ENCODE measurements at places on chromosomes 4 and X.

GRCh38 chr4:176054942-176055341 is 10.7 kb upstream of the WDR17 start:
- DNase-seq, result no peak

GRCh38 chr4:153962311-153963039 is 173.6 kb upstream of the SFRP2 start:
- no peak for DNase-seq

DNA sequence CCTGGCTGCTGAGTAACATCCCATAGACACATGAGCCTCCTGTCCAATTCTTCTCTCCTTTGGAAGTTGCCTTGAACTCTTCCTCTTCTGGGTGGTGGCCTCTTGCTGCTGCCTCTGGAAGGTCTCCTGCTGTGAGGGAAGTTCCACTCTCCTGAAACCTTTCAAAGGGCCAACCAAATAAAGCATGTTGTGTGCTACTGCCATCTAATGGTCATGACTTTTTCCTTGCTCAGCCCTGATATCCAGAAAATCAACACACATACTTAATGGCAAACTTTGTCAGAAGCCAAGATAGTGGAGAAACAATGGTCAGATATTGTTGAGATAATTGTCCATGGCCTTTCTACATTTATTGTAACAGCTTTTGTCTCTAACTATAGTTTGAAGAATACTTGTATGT is 19.1 kb upstream of the ZXDA start:
- no peak for DNase-seq

DNA sequence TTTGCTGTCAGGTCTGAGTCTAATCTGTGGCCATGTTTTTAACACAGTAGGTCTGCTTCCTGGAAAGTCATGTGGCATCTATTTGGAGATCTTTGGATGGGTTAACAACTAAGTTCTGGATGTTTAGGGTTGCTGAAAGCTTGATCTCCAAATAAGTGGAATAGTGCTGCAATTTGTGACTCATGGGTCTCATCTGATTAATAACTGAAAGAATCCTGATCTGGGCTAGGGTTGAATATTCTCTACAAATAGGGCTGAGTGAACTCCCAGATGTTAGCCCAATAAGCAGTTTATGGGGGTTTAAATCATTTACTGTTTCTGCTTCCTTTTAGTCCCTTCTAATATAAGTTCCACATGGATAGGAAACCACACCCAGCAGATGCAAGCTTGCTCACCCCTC is 23.1 kb downstream of the CT47C1 start:
- no peak for DNase-seq

- no peak for DNase-seq
Measured at GRCh38 chr4:40649321-40649720, 19.7 kb upstream of the RBM47 start.

DNA sequence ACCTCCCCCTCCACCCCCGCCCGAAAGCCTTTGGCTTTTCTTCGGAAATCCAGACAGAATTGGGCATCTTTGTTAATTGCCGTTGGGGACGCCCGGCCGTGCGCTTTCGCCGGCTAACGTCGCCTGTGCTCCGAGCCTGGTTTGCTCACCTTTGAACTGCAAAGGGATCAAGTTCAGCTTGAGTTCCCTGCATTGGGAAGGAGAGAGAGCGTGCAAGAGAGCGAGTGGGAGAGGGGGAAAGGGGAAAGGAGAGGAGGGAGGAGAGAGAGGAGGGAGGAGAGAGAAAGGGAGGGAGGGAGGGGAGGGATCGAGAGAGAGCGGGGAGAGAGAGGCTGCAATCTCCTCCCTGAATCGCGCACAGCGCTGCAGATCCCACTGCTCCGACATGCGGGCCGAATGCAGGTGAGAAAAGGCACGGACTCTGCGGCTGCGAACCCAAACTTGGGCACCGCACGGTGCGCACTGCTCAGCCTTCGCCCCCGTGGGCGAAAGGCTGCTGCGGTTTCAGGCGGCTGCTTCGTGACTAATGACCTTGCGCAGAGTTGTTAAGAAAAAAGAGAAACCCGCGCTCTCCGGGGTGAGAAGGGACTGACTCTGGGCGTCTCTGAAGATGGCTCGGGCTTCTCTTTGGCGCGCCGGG is at the start of gene PCDH7:
Gene PCDH7, plus strand, starts transcription at position 349 of the 640 bp plus-strand sequence. CDS start 1,054 bp downstream, outside the sequence.
- no peak for DNase-seq

GRCh38 chr4:560731-561291 is 15.3 kb downstream of the TMEM271 start:
- DNase-seq, result no peak

DNA sequence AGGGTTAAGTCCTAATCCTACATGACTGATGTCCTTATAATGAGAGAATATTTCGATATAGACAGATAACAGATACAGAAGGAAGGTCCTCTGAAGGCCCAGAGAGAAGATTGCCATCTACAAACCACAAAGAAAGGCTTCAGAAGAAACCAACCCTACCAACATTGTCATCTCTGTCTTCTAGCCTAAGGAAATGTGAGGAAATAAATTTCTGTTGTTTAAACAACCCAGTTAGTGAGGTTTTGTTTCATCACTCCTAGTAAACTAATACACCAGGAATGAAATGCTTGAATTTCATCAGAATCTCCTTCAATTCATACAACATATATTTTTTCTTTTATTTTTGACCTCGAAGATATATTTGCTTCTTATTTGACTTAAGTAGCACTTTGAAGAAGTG is 1527.8 kb downstream of the STIM2 start:
- DNase-seq, result no peak

DNA sequence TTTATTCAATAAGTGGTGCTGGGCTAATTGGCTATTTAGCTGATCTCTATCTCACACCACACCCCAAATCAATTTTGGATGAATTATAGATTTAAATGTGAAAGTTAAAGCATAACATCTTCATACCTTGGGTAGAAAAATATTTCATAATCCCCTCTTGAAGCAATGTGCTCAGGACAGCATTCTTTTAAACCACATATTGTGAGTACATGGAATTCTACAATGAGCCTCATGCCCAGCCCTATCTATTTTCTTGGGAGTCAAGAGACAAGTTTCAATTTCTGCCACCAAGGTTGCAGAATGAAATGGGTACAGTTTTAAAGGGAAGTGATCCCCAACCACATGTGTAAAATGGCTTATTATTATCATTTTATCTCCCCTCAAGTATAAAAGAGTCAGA is 30.6 kb upstream of the GPRIN3 start:
- DNase-seq, result no peak

DNA sequence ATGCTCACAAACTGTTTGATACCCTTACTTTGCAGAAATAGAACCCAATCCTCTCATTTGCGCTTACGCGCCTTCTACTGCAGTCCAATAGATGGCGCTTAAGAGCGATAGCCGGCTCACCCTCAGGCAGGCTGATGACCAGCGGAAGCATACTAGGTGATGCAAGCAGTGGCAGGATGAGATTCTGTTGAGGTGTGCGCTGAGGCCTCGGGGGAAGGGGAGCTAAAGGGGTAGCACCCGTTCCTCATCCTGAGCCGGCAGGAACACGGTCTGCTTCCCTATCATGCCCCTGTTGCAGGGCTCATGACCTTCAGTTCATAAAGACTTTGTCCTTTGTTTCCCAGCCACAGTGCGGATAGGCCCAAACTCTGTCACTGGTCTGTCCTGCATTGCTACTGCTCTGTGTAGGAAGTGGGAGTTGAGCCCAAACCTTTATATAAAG is 628.9 kb downstream of the TLL1 start:
- DNase-seq, result no peak

- DNase-seq, result no peak
Measured at GRCh38 chr4:105994061-105994460, 98.8 kb downstream of the NPNT start.

GRCh38 chr4:64334964-64335363 is 74.3 kb downstream of the TECRL start:
- no peak for DNase-seq

DNA sequence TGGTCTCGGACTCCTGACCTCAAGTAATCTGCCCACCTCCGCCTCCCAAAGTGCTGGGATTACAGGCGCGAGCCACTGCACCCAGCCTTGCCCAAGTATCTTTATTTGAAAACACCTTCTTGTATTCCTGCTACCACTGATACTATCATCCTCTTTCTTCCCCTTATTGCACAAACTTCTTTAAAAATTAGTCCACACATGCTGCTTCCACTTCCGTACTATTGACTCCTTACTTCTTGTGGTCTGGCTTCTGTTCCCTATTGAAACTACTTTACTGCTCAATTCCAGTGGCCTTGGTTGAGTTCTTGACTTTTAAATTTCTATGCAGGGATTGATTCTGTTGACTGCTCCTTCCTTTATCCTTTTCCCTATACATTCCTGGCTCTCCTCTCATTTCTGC is 38.8 kb downstream of the MTM1 start:
- DNase-seq, result no peak

DNA sequence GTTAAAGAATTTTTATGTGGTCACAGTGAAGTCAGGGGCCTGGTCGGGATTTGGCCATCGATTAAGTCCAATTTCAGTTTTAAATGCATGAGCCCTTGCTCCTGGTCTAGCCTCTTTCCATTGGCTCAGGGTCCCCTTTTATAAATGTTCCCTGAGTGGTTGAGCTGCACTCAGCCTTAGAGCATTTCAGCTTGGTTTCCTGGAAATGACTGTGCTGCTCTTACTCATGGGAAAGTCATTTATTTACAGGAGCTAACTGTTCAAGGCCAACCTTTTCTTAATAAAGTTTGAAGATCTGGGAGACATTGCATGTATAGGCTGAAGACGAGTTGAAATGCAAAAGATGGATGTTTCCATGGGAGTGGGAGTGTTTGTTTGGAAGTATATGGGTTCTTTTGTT is 98.8 kb upstream of the CLNK start:
- DNase-seq, result no peak

DNA sequence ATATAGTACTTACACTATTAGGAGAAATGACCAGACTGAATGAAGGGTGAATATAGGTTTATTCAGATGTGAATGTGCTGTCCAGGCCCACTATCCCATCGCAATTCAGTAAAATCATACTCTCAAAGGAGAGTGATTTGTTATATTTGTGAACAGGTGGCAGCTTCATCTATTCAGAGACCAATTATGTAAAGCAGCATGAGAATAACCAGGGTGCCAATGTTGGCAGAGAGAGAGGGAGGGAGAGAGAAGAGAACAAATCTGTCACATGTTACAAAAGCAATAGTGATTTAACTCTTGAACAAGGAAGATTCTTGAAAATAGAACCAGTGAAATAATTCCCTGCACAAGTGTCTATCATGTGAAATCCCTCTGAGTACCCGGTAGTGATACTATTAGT is 38.9 kb upstream of the TLL1 start:
- DNase-seq, result no peak

DNA sequence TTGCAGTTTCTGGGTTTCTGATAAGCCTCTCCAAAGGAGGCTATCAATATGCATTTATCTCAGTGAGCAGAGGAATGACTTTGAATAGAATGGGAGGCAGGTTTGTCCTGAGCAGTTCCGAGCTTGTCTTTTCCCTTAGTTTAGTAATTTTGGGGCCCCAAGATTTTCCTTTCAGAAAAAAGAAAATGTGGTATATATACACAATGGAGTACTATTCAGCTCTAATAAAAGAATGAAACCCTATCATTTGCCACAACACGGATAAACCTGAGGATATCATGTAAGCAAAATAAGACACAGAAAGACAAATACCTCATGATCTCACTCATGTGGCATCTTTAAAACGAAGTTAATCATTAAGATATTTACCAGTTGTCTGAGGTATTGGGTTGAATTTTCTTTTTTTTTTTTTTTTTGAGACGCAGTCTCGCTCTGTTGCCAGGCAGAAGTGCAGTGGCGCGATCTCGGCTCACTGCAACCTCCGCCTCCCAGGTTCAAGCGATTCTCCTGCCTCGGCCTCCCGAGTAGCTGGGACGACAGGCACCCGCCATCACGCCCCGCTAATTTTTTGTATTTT is 540 bp downstream of the ZNF721 start:
- no peak for DNase-seq

DNA sequence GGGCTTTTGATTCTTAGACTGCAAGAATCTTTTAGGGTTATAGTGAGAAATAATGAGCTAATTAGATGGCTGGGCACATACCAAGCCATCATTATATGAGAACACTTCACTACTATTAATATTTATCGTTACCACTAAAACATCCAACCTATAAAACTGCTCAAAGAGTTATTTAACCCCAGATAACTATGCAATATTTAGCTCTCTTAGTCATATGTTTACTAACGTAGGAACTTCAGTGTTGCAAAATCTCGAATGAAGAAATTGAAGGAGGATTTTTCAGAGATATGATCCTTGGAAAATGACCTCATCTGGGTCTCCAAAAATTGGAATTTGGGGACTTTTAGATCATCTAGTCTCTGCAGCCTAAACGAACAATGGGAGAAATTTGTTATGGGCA is 265.0 kb upstream of the RPS6KA3 start:
- no peak for DNase-seq

DNA sequence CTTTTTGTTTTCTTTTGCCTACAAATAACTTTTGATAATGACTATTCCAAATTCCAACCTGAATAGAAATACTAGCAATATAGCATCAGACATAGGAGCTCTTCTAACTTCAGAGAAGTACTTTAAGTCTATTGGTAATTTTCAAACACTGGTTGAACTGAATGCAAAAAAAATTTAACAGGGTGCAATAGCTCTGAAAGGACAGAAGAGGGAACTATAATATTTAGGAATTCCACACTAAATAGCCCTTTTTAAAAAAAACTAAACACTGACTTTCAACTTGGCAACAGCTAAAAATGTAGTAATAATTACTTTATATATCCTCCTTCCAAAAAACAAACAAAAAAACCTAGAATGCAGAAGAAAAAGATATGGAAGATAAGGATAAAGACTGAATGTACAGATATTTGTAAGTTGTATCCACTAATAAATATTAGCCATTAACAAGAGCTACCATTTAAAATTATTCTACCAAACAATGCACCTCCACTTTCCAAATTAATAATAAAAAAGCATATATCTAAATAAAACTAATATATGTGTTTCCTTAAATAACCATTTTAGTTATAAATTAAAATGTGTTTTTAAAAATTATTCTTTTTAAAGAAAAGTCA is 81.4 kb downstream of the FBXW7 start:
- no peak for DNase-seq

- no peak for DNase-seq
Measured at GRCh38 chr4:80963051-80963450, 67.5 kb upstream of the BMP3 start.

- DNase-seq, result no peak
Measured at GRCh38 chr4:67103001-67103747, 442.1 kb downstream of the CENPC start.

DNA sequence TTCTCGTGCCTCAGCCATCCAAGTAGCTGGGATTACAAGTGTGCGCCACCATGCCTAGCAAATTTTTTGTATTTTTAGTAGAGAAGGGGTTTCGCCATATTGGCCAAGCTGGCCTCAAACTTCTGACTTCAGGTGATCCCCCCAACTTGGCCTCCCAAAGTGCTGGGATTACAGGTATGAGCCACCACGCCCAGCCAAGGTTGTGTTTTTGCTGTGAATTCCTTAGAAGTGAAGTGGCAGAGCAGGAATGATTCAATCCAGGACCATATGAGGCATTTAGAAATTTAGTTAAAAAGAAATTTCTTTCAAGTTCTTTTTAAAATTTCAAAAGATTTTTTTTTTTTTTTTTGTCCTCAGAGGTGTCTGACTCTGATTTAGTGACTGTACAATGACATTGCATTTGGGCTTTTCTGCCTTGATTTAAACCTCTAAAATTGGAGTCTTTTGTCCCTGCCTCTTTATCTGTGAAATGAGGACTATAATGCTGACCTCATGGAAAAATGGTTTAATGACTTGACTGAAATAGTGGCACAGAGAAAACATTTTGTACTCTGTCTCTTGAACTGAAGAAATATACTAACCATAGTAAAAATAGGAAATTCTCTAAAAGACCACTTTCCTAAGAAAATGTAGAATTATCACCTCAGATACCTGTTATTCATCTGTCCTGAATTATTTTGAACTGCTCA is 59.9 kb downstream of the CXCL13 start:
- DNase-seq, result no peak
